Stimulated activated CD4-positive, alpha-beta T cell treated with anti-CD3 and anti-CD28 coated beads, Interleukin-1b, Interleukin-23, amount 100 ng/mL, for 1 hour (primary cell): ENCODE measurements at places on chromosomes 13 and 19.

- DNase-seq, result no peak
Observed at GRCh38 chr13:107743526-107743925, 471.8 kb downstream of the LIG4 start.

GRCh38 chr19:13036366-13036976 is 41.2 kb downstream of the NFIX start:
- no peak for DNase-seq

DNA sequence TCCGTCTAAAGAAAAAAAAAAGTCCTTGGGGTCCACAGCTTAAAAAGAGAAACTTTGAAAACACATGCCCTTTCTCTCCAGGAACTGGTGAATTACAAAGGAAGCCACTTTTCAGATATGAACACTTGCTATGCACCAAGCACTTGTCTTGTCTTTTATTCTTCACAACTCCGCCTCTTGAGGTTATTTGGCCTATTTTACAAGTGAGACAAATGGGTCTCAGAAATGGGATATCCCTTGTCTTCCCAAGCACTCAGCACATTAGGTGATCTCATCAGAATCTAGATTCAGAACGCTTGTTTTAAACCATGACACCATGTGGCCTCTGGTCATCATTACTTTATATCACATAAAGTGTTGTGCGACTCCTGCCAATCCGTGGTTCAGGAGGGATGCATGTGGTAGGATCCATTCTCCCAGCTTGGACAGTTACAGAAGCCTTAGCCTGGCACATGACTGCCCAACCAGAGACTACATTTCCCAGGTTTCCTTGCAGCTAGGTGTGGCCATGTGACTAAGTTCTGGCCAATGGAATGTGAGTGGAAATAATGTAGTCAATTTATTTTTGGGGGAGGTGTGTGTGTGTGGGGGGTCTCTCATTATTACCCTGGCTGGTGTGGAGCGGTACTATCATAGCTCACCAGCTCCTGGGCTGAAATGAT is 13.9 kb downstream of the TSKS start:
- DNase-seq, result no peak

DNA sequence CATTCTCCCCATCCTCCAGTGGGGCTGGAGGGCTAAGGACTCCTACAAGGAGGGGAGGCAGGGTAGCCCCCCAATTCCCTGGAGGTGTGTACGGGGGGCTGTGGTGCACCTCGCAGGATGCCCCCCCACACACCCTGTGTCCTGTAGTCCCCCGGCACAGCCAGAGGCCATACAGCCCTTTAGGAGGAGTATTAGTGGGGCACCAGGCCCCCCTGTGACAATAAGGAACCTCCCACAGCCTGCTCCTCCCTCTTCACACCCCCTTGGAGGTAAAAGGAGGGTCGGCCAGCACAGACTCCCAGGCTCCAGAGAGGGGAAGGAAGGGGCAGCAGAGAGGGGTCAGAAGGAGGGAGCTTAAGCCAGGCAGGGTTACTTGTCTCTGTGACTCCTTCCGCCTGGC is at the start of gene NANOS3:
TSS of gene NANOS3 (plus strand) at position 301 of the 400 bp plus-strand sequence. CDS start 115 bp downstream, outside the sequence.
- DNase-seq, result no peak

DNA sequence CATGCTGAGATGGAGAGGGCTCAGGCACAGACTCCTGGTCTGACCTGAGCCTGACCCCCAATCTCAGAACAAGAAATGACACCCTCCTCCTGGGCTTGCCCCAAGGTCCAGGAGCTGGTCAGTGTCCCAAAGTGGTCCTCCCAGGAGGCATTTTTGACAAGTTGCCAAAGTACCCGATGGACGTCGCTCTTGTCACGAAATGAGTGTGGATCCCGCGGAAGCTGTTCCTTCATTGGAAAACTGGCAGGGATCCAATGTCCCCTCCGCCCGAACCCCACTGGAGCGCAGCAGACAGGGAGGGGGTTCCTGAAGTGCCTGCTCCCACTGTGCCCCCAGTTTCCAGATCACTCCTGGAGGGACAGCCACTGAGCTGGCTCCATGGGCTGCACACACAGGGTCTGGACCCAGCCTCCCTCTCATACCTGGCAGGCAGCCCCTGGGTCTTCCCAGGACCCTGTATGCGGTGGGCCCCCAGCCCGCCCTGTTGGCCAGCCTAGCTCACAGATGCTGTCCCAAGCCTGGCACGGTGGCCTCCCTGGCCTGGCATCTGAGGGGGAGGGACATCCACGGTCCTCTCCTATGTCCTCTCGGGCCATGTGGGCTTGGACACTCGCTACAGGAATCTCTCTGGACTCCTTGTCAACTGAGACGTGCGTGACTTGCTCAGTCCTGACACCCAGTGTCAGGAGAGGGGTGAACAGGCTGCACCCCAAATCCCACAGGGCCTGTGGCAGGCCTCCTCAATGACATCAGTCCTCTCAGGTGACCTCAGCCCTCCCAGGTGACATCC is 12.8 kb upstream of the ZNF14 start:
- no peak for DNase-seq

- no peak for DNase-seq
Observed at GRCh38 chr13:29140277-29140676, 320.1 kb downstream of the MTUS2 start.

DNA sequence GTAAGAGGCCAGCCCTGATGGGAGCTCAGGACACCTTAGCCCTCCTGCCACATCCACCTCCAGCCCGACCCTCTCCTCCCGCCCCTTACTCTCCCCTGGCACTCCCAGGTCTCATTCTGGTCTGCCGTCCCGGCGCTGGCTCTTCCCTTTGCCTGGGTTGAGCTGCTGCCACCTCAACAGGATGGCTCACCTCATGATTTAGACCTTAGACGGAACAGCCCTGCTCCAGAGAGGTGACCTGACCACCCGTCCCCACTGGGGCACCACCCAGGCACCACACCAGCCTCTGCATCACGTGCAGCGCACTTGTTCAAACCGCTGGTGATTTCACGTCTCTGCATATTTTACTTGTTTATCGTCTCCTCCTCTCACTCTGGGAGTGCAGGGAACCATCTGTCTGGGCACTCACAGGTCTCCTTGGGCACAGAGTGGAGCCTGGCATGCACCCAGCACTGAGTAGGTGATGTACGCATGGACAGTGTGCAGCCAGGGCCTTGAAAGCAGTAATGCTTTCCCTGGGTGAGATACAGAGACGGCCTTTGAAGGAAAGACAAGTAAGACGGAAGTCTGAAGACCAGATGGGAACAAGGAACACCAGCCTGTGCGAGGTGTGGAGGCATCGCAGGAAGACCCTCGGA is 183.1 kb downstream of the KATNAL1 start:
- DNase-seq, result no peak

DNA sequence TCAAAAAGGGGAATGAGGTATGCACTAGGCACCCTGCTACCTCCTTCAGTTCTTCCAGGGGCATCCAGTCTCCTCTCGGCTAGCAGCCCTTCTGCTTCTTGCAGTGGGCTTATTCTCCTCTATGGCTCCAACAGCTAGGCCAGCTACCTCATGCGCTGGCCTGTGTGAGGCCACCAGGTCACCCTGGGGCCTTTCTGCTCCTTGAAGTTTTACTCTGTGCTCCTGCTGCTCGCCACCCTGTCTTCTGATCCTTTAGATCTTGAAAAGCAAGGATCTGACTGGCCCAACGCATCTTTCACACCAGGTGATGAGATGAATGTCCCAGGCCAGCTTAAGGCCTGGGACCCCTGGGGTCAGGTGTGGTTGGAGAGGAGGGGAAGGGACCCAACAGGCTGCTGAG is 66.2 kb downstream of the RUBCNL start:
- DNase-seq, result no peak

- DNase-seq, result no peak
Observed at GRCh38 chr19:11106477-11106876, 17.2 kb downstream of the LDLR start.

GRCh38 chr19:16036397-16036925 is 39.8 kb upstream of the TPM4 start:
- no peak for DNase-seq

- DNase-seq, result no peak
Observed at GRCh38 chr13:70623239-70623638, 515.0 kb upstream of the KLHL1 start.

- DNase-seq, result no peak
Observed at GRCh38 chr13:34951528-34951927, 9.5 kb downstream of the NBEA start.

- no peak for DNase-seq
Observed at GRCh38 chr19:33428627-33429125, 55.2 kb downstream of the CEBPG start.

DNA sequence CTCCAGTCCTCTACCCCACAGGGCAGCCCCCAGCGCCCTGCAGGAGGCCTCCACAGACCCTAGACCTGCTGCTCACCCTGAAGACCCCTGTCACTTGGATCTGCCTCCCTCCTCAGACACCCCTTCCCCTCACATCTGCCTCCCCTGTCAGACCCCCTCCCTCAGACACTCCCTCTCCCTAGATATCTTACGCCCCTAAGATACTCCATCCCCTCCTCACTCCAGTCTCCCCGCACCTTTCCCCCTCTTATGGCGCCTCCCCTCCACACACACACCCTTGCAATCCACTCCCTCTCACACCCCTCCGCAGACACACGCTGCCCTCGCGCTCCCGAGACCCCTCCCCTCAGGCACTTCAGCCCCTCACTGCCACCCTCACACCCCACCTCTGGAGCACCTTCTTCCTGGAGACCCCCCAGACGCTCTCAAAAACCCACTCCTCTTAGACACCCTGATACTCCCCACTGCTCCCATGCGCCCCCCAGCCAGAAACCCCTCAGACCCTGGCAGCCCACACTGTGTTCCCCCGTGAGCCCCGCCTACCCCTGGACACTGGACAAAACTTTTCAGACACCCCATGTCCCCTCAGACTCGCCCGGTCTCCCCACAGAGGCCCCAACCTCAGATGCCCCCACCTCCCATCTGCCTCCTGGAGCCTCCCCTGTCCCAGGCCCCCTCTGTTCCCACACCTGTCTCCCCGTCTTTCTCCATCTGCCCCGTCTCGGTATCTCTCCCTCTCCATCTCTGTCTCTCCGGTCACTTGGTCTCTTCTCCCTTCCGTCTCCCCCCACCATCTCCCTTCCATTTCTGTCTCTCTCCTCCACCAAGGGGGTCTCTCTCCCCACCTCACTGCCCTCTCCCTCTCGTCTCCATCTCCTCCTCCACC is 14.5 kb downstream of the ERFL start:
- DNase-seq, result no peak

GRCh38 chr13:51311231-51311630 is 28.3 kb upstream of the SERPINE3 start:
- no peak for DNase-seq

DNA sequence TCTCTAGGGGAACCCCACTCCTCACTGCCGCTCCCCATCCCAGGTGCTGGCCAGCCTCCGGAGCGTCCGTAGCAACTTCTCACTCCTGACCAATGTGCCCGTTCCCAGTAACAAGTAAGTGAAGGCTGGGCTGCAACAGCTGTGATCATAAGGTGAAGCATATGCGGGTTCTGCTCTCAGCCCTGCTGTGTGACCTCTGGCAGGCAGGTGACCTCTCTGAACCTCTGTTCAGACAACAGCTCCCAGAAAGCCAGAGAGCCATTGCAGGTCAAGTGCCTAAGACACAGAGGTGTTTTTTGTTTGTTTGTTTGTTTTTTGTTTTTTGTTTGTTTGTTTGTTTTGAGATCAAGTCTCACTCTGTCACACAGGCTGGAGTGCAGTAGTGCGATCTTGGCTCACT is 28.7 kb downstream of the PDE4A start:
- DNase-seq, result no peak

DNA sequence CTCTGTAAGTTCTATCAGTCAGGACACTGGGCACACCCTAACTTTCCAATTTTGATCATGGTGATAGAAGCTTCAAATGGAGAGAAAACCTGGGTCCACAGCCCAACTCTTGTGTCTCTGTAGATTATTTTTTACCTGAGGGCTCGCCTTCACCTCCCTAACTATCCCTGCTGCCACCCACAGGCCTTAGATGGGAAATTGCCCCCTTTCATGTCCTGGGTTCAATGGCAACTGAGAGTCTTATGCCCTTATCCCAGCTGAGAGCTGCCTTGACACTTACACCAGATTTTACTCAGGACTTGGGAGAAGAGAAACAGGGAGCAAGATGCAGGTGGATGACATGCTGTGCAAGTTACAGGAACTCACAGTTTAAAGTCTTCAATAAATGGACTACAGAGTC is 81.7 kb downstream of the RAP2A start:
- no peak for DNase-seq

GRCh38 chr13:19673473-19674430 is 40.3 kb downstream of the MPHOSPH8 start:
- DNase-seq, result no peak

DNA sequence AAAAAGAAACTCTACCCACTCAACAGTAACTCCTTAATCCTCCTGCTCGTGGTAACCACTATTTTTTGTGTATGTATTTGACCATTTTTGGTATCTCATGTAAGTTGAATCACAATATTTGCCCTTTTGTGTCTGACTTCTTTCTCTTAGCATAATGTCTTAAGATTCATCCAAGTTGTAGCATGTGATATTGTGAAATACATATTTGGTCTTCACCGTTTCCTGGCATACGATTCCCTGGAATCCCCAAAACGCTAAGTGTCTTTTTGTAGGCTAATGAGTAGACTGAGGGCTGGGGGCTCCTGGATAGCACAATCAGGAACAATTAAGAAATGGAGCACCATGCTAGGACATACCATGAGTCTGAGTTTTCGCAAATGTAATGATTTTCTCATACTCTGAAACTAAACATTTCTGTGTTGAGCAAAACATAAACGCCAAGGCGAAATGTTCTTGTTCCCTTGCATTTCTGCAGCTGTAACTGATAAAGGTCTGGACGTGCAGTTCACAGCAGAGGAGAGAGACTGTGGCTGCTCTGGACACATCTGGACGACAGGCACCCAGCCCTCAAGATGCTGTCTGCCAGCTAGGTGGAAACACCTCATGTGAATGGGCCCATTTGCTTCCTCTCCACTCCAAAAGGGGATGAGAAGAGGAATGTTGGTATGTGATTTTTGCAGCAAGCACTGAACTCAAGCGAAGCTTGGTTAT is 38.4 kb downstream of the BRD4 start:
- no peak for DNase-seq

DNA sequence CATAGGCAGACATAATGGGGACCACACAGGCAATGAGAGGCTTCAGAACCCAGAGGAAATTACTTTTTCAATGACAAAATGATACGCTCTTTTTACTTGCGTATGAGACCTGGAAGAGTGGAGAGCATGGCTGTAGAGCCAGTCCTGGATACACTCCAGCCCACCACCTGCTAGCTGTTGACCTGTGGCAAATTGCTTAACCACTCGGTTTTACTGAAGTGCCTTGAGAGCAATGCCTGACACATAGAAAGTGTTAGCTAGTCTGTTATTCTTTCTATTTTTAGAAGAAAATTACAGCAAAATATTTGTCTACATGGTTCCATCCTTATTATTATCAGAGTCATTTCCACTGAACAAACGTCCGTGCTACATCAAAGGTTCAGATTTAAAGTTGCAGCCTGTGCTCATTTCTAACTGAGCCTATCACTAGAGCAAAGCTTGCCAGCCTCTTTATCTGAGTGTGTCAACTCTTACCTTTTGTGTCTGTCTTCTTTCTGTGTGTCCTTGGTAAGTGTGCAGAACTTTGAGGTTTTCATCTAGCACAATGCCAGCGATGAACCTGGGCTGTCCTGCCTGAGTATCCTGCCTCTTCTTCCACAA is 9.6 kb upstream of the GPR183 start:
- DNase-seq, result no peak
